Ammon's horn (tissue), 1 donor: ENCODE measurements at places on chromosomes 7 and 10.

DNA sequence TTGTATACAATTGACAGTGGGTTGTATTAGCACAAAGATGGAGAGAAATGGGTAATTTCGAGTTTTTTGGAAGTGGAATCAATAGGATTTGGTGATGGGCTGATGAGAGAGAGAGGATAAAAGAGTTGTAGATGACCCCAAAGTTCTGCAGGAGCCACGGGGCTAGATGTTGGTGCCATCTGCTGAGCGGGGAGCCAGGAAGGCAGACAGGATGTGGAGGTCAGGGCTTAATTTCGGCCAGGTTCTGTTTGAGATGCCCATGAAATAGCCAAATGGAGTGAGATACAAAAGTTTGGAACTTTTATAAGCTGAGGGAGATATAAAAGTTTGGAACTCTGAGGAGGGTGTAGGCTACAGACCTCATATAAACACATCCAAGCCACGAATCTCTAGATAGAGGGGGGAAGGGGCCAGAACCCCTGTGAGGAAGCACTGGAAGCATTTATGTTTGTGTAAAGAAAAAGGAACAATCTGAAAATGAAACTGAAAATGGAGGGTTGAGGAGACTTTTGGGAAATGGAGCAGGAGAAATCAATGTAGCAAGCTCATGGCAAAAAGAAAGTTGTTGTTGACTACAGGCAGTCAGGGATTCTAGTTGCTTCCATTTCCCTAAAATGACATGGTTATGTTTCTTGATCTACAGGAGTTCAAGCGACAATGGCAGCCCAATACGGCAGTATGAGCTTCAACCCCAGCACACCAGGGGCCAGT lies 2.2 kb downstream of the GIMAP4 start:
- DNase-seq: no peak

DNA sequence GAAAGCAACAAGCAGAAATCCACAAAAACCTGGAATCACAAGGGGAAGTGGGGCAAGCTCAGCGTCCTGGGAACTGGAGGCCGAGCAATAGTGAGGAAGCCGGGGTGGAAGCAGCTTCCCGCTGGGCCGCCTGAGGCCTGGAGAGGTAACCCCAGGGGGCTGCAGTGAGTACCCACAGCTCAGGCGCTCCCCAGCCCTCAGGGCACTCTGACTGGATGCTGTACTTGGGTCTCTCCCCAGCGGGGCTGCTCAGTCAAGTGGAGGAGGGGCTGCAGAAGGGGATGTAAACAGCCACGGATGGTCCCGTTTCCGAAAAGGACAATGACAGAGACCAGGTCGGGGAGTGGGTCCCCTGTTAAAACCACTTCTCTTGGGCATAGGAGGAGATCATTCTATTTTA lies 50.3 kb downstream of the SLIT1 start:
- no peak for DNase-seq

- DNase-seq: no peak
Observed at GRCh38 chr7:88115816-88116215, 104.0 kb downstream of the SRI start.

GRCh38 chr10:59012839-59013238 lies 163.6 kb upstream of the PHYHIPL start:
- DNase-seq: no peak

DNA sequence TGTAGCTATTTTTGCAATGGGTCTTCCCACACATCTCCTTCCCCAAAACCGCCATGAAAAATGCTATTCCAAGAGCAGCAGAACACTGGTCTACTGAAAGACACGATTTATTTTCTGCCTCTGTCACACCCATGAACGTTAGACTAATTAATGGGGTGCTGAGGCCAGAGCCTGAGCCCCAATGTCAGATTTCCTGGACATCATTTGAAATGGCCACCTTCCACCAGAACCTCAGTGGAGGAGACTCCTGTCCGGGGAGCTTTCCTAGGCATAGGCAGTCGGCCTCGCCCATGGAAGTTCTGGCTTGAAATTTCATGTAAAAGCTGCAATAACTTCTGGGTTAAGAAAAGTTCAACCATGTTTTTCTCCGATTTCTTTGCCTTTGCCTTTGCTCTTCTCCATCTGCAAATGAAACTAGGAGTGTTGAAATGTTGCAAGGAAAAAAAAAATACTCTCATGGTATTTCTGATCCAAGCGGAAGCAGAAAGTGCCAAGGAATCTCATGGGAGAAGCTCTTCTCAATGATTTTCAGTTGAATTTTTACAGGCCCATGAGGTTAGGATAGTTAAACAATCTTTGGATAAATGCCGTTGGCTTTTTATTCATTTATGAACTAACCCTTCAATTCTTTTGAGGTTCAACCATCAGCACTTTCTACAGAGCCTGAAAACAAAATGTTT lies 570.8 kb upstream of the MGMT start:
- no peak for DNase-seq

GRCh38 chr7:143885951-143886350 lies 16.0 kb downstream of the TCAF1 start:
- DNase-seq: no peak

DNA sequence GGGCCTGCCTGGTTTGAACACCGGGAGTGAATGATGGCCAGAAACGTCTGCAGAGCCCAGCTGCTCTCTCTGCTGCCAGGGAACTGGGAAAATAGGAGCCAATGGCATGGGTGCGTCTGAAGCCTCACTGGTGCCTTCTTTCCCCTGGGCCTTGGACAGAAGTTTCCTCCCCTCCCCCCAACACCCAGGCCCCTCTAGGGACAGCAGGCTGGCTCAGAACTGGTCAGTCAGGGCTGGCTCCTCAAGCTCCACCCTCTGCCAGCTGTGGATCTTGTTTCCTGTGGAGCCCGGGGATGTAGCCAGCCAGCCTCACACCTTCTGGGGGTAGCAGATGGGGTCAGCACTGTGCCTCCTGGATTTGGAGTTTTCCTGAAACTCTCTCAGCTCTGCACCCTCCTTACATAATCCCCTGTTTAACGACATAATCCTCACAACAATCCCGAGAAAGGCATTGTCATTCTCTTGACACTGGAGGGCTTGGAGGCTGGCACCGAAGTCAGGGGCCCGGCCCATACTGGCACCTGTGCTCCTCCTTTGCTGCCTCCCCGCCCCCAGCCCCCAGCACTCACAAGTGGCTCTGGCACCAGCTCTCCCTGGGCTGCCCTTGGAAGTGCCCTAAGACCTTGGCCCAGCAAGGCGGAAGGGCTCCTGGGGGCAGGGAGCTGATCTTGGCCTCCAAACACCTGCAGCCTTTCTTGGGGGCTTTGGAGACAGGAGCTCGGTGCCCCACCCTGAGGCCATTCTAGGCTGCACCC lies 5.7 kb downstream of the LDB3 start:
- peak; percentile 55 for DNase-seq

GRCh38 chr10:104842704-104843103 lies 201.6 kb downstream of the SORCS3 start:
- no peak for DNase-seq

- peak; percentile 47 for DNase-seq
Observed at GRCh38 chr7:47513741-47514241, 68.1 kb downstream of the TNS3 start.

GRCh38 chr7:11616466-11616865 lies 215.5 kb downstream of the THSD7A start:
- no peak for DNase-seq

- DNase-seq: no peak
Observed at GRCh38 chr10:17734432-17735080, 17.4 kb upstream of the TMEM236 start.

DNA sequence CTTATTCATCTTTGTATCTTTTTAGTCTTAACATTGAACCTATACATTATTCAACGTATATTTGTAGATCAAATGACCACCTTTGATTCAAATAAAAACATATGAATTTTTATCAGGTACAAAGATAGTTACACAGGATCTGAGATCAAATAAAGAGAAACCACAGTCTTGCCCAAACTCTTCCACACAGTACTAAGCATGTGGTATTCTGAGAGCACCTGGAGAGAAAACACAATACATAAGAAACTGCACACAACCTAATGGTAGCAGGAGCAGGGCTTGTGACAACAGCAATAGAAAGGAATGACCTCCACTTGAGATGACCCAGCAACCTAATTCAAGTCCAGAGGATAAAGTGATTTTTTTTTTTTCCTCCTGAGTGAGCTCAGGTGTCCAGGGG lies 6.5 kb upstream of the WASL start:
- no peak for DNase-seq

GRCh38 chr10:124654686-124655085 lies 89.5 kb downstream of the FAM53B start:
- DNase-seq: no peak

DNA sequence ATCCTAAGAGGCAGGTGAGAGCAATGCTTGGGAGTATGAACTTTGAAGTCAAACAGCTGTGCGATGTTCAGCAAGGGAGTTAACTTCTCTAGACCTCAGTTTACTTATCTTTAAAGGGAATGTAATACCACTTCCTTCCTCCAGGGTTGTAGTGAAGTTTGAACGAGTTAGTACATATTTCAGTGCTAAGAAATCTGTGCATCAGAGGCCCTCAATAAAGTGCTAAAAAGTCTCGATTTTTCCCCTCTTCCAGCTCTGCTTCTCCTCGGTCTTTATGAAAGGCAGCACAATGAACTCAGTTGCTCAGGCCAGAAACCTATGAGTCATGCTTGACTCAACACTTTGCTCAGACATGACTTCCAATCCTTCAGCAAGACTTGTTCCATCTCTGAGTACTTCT lies 418.9 kb downstream of the MDFIC start:
- no peak for DNase-seq

- DNase-seq: no peak
Observed at GRCh38 chr7:38731215-38731614, 100.0 kb upstream of the AMPH start.

DNA sequence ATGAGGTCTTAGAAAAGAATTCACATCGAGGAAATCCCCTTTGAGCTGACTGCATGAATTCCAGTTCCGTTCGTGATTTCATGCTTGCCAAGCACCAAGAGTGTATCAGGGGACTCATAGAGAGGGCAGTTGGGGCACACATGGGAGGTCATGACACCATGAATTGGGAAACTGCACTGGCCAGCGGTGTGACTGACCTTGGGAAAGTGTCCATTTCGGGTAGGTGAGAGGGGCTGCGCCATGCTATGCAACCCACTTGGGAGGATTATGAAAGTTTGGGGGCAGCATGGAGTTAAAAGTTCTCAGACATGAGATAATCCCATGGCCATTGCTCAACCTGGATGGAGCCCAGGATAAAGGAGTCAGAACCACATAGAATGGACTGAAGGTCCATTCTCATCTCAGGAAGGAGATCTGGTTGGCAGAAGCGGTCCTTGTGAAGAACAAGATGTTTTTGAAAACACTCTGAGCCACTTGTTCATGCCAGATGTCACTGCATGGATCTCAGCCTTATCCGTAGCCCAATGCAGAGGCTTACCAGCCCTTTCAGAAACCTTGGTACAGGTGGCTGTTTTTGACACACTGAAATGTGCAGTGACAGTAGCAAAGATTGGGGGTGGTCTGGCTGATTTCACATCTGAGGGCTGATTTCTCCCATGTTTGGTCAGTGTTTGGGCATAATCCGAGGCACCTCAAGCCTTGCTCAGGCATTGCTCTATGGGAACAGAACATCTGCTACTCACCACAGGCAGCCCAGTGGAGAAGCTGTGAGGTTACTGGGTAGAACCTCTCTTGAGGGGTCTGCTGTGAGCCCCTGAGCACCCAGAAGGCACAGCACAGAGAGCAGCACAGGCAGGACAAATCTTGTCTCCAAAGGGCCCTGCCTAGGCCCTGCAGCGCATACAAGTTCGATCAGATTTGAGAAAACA lies 252.3 kb downstream of the CXCL12 start:
- DNase-seq: no peak

GRCh38 chr10:121591186-121591585 lies 7.1 kb downstream of the FGFR2 start:
- DNase-seq: no peak

GRCh38 chr10:121819049-121819448 lies 108.8 kb downstream of the ATE1 start:
- no peak for DNase-seq

DNA sequence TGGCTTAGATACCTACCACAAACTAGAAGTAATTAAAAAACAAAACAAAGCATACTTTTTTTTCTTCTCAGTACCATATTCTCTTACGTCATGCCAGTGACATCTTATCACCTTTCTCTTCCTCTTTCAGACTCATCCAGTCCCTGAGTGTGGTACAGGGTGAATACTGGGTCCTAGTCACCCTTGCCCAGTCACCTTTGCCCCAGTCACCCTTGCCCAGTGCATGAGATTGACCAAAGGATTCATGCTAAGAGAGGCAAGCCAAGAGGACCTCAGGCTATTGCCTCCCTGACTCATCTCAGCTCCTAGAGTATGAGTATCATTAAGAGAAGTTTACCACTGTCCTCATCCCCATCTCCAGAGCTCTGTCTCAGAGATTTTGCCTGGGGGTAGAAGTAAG lies 10.0 kb upstream of the TSPAN12 start:
- no peak for DNase-seq

GRCh38 chr7:115618676-115619075 lies 411.9 kb downstream of the TFEC start:
- DNase-seq: no peak

- DNase-seq: no peak
Observed at GRCh38 chr7:31663072-31663471, 23.9 kb upstream of the PPP1R17 start.

DNA sequence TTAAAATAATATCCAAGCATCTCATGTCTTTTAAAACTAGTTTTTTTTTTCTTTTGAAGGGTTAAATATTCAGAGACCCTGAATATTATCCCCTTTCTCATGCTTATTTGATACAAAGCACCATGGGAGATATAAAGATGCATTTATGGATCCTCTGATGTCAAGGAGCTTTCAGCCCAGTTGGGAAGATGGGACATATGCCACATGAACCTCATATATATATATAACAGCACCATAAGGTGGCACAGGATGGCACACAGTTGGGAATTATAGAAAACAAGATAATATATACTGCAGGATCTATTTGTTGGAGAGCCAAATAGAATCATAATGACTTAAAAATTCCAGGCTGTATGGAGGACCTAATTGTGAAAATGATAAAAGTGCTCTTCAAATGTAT lies 185.4 kb upstream of the IMMP2L start:
- no peak for DNase-seq

GRCh38 chr10:60542657-60543056 lies 153.0 kb upstream of the ANK3 start:
- DNase-seq: no peak

DNA sequence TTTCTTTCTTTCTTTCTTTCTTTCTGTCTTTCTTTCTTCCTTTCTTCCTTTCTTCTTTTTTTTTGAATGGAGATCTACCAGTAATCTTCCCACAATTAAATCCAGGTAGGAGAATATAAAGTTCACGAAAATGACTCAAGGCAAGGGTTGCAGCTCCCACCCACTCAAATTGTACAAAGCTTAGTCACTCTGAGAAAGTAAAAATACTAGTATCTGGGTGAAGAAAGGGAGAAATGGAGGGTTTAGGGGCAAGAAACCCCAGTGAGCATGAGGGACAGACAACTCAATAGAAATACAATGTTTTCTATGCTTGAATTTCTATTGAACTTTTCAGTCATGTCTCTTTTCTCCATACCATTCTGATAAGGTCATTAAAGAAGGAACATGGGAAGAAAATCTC lies 200.8 kb downstream of the GATA3 start:
- no peak for DNase-seq

GRCh38 chr10:76141376-76141775 lies 710.0 kb downstream of the LRMDA start:
- no peak for DNase-seq

GRCh38 chr10:18203471-18203870 lies 63.2 kb downstream of the CACNB2 start:
- no peak for DNase-seq

GRCh38 chr7:118059209-118059608 lies 124.8 kb upstream of the LSM8 start:
- no peak for DNase-seq

GRCh38 chr10:23448802-23449570 lies 10.1 kb downstream of the OTUD1 start:
- peak; percentile 47 for DNase-seq
